Stimulated activated CD8-positive, alpha-beta memory T cell treated with anti-CD3 and anti-CD28 coated beads, Interleukin-7, amount 100 ng/mL, for 1 hour (primary cell): ENCODE measurements at places on chromosomes 7 and 10.

DNA sequence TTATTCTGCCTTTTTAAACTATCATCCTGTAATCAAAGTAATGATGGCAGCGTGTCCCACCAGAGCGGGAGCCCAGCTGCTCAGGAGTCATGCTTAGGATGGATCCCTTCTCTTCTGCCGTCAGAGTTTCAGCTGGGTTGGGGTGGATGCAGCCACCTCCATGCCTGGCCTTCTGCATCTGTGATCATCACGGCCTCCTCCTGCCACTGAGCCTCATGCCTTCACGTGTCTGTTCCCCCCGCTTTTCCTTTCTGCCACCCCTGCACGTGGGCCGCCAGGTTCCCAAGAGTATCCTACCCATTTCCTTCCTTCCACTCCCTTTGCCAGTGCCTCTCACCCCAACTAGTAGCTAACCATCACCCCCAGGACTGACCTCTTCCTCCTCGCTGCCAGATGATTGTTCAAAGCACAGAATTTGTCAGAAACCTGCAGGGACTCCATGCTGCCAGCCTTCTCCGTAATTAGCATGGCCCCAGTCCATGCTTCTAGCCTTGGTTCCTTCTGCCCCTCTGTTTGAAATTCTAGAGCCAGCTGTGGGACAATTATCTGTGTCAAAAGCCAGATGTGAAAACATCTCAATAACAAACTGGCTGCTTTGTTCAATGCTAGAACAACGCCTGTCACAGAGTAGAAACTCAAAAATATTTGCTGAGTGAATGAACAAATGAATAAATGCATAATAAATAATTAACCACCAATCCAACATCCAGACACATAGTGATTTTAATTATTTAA is 151.7 kb downstream of the EGFR start:
- no peak for DNase-seq

DNA sequence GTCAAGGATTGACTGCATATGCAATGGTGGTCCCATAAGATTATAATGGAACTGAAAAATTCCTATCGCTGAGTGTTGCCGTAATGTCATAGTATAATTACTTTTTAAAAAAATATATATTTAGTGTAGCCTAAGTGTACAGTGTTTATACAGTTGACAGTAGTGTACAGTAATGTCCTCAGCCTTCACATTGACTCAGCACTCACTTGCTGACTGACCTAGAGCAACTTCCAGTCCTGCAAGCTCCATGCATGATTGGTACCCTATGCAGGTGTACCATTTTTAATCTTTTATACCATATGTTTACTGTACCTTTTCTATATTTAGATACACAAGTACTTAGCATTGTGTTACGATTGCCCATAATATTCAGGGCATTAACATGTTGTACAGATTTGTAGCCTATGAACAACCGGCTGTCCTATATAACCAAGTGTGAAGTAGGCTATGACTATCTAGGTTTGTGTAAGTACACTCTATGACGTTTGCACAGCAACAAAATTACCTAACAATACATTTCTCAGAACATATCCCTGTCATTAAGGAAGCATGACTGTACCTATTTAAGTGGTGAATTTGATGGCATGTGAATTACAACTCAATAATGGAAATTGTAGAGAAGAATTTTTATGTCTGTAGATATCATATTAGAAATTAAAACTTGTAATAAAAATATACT is 40.9 kb downstream of the CCNY start:
- DNase-seq: no peak

GRCh38 chr10:85795460-85795859 is 571.1 kb downstream of the GRID1 start:
- no peak for DNase-seq

DNA sequence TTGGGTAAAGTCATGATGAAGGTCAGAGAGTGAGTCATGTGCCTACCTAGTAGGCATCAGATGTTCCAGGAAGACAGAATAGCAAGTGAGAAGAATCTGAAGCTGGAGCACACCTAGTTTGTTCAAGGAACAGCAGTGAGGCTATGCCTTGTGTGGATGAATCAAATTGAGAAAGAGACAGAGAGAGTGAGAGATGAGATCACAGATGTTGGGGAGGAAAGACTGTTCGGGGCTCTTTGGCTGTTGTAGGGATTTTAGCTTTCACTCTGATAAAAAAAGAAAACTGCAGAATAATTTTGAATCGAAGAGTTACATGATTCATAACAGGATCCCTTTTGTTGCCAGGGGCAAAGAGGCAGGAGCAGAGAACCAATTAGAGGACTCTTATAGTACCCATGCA is 6.3 kb downstream of the LIPF start:
- DNase-seq: no peak

DNA sequence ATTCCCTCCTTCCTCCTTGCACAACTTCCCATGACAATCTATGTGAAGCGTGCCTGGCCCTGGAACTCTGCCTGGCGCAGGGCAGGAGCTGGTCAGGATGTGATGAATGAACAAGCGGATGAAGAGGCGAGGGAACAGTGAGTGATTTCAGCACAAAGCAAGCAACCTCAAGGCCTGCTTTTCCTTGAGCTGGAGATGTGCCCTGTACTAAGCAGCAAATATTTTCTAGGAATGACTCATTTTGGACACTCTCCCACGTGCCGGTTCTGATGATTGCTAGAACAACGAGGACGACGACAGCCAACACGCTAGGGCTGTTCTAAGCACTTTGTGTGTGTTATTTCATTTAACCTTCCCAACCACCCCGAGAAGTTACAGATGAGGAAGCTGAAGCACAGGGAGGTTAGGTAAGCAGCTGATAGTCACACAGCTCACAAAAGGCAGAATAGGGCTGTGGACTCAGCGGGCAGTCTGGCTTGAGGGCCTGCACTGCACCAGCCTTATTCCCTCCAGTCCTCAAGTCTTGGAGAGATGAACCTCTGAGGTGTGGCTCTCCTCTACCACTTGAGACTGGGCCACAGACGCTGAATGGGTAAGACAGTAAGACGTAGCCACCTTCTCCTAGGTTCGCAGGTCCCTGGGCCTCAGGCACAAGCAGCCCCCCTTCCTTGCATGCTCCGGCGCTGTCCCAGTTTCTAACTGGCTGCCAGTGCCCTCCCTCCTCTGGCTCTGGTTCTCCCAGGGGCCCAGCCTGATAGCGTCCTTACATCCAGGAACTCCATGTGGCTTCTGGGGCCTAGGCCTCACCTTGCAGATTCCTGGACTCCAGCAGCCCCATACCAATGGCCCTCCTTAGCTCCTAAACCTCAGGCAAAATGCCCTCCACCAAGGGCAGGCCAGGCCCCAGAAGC is 59.0 kb downstream of the YKT6 start:
- DNase-seq: no peak

DNA sequence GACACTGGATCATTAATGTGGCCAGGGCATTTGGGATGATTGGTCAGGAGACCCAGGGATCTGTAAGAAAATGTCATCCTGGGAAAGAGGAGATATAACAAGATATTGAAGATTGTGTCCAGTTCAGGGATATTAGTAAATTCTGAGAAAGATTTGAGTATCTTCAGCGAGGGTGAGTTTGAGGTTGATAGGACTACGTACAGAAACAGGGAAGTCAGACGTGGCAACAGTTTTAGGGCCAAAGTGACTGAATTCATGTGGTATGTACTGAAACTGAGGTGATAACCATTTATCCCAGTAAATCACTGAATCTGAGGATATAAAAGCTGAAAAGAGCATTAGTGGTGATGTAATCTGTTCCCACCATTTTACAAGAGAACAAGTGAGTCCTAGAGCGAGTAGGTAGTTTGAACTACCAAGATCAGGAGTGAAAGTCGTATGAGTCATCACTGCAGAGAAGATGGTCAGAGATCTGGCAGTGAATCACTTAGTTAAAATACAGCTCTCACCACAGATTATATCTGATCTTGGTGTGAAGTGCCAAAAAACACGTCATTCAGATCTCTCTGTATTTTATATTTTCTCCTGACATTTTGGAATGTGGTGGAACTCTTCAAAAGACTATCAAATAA is 220.5 kb downstream of the CDK14 start:
- no peak for DNase-seq

- no peak for DNase-seq
These were observed 71.7 kb downstream of the COBL start for GRCh38 chr7:51244885-51245284.

- no peak for DNase-seq
These were observed 286.2 kb downstream of the PLXNA4 start for GRCh38 chr7:132290021-132290420.

DNA sequence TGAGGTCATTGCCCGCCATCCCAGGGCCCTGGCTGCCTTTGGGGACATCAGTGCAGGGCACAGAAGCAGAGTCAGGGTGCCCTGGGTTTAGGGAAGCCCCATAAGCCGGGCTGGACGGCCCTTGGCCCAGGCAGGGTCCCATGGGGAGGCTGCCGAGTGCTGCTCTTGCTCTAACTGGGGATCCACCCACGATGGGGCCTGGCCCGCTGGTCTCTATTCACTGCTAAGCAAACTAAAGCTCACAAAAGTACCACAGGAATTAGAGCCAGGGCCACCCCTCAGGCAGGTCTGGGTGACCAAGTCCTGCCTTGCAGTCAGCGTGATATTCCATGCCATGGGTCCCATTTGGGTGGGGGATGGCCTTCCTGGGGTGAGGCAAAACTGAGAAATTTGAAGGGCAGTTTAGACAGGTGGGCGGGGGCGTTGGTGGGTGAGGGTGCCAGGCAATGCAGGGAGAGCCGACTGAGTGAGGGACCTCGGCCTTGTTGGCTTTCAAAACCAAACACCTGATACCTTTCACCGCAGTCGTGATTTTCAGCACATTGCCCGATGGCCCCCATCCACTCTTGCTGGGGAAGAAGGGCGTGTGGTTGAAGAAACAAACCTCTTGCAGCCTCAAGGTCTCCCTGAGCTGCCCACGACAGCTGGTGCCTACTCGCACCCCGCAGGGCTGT is 92.8 kb upstream of the PPIF start:
- no peak for DNase-seq

DNA sequence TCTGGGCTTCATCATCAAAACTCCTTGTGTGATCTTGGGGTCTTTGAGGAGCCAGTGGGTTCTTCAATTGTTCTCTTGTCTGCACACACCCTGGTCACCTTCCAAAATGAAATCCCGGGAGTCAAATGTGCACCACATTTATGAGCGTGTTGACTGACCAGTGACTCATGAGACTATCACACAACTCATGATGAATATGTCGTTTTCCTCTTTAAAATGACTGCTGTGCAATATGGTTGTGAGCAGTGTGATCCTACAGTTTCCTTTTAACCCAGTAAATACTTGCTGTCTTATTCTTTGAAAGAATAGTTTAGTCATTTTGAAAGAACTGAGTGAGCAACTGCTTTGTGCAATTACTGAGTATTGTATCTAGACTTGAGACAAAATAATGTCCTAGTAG is 149.2 kb downstream of the DYNC1I1 start:
- no peak for DNase-seq

DNA sequence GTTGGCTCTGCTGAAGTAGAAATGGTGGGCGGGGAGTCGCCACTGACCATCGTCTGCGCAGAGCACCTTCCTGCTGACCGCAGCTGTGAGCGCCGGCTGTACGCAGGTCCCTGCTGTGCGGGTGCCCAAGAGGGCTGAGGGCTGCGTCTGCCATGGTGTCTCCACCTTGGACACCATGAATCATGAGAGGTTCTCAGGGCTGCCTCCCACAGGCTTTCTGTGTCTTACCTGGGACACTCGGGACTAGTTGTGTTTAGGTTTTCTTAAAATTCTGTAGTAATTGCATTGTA is 44.9 kb upstream of the PRKAR1B start:
- no peak for DNase-seq

- no peak for DNase-seq
These were observed 34.3 kb downstream of the SRPK2 start for GRCh38 chr7:105354383-105354782.

GRCh38 chr10:32149252-32149955 is 93.2 kb upstream of the KIF5B start:
- DNase-seq: no peak
